Fibroblast of skin of back (primary cell): ENCODE measurements at places on chromosomes 12 and 14.

- peak; percentile 15 for DNase-seq
These were observed 365 bp upstream of the CCDC88C start for GRCh38 chr14:91417983-91418386.

DNA sequence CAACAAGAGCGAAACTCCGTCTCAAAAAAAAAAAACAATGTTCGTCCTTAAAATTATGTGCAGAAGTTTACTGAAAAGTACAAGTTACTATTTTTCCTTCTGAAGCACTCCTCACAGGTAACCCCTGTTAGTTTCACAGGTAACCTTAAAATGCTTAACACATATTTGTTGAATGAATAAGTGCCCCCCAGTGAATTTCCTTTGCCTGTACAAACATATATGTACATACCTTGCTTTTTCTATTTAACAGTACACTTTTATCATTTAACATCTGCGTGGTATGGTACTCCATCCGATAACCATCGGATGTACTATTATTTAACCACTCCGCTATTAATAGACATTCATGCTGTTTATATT, 1.4 kb upstream of the RAB35 start:
- DNase-seq = no peak

- DNase-seq = peak; percentile 92
These were observed 8.7 kb upstream of the GPR19 start for GRCh38 chr12:12704593-12705230.

GRCh38 chr14:77659831-77660230, 43.4 kb upstream of the SPTLC2 start:
- no peak for DNase-seq

- DNase-seq = peak; percentile 68
These were observed 62.5 kb downstream of the DRAM1 start for GRCh38 chr12:101939856-101940265.

DNA sequence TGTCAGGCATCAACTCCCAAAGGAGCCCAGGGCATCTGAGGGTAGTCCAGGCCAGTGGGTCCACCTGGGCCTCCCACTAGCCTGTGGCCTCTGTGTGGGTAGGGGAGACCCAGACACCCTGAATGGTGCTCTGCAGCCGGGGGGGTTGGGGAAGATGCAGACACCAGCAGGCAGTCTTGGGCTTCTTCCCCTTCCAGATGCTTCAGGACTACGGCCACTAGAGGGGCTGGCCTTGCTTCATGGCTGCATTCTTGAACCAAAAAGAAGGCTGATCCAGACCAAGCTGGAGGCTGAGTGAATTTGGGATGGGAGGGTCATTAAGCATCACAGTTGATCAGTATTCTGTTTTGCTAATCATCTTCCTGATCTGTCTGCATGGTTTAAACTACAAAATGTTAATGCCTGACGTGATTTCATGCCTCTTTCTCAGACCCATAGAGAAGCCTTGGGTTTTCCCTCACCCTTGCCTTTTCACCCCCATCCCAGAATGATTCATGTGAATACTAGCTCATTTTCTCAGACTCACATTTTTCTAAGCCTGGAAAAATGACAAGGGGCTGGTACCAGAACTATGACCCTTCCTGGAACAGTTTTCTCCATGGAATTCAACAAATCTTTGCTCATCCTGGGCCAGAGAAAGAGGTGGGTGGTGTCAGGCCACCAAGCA, 134.2 kb downstream of the NTF3 start:
- peak; percentile 90 for DNase-seq

DNA sequence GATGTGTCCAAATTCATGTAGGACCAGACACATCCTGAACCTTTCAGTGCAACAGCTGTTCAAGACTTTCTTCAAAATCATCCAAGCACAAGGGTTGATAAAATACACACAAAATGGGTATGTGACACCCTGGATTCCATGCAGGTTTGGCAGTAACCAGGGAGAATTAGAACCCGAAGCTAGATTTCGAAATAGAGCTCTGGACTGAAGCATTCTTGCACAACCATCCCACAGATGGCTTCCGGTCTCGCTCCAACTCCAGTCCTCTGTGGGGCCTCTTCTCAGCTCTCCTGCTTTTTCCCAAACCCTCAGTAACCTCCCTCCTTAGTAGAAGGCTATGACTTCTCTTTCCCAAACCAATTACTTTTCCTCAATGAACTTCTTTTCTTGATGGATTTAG, 171.3 kb downstream of the TTC7B start:
- DNase-seq = no peak

GRCh38 chr12:130968611-130969010, 14.9 kb downstream of the ADGRD1 start:
- no peak for DNase-seq

- DNase-seq = peak; percentile 30
These were observed 1.2 kb downstream of the SRGAP1 start for GRCh38 chr12:63845726-63846125.

GRCh38 chr12:79775355-79776027, 84.7 kb upstream of the PAWR start:
- DNase-seq = no peak

DNA sequence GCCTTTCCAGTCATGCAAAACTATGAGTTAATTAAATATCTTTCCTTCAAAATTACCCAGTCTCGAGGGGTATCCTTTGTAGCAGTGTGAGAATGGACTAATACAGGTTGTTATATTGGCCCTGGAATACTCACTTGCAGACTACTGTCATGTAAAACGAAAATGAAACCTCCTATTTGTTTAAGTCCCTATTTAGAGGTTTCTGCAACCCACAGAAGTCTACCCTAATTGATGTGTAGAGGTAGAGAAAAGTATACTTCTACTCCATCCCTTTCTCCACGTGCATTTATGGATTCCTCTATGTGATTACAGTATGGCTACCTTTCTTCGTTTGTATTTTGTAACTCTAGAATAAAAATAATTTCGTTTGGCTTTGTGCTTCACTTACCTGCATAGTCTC, 371.1 kb downstream of the FSCB start:
- no peak for DNase-seq

GRCh38 chr12:48671231-48671856, 10.7 kb downstream of the KANSL2 start:
- DNase-seq = peak; percentile 19

DNA sequence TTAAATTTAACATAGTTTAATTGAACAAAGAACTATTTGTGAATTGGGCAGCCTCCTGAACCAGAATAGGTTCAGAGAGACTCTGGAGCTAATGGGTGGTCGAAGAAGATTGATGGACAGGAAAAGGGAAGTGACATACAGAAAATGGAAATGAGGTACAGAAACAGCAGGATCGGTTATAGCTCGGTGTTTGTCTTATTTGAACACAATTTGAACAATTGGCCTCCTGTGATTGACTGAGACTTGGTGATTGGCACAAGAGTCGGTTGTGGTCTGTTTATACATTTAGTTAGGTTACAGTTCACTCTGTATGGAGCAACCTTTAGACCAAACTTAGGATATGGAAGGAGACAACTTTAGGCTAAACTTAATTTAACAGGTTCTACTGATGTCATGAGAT, 18.4 kb upstream of the CFL2 start:
- DNase-seq = no peak

- DNase-seq = no peak
These were observed 7.7 kb downstream of the RACGAP1 start for GRCh38 chr12:50017641-50018040.

GRCh38 chr12:66453844-66454243, 151.6 kb downstream of the HELB start:
- DNase-seq = peak; percentile 1

GRCh38 chr12:111249018-111249370, 119.9 kb downstream of the PHETA1 start:
- peak; percentile 18 for DNase-seq

- peak; percentile 22 for DNase-seq
These were observed 651 bp downstream of the TMEM117 start for GRCh38 chr12:43836475-43836989.

- DNase-seq = no peak
These were observed 203.6 kb downstream of the EFCAB11 start for GRCh38 chr14:89750908-89751392.

DNA sequence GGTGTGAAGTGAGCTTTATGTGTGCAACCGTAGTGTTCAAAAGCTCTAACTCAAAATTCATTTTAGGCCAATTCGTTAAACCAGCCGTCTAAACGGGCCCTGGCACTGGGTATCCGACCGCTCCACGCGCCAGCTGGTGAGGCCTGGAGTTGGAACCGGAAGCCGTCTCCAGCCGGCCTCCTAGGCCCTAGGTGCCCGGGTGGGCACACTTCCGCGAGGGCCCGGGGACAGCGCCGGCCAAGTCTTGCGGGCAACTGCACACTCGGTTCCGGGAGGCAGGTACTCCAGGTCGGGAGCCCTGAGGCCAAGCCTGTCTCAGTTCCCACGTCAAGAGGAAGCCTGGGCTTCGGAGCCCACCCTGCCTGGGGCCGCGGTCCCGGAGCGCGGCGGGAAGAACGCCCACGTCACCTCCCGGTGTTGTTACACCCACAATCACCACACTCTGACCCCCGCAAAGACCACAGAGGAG, 16.2 kb downstream of the OTX2 start:
- DNase-seq = no peak

- DNase-seq = peak; percentile 76
These were observed 202.7 kb upstream of the FRMD6 start for GRCh38 chr14:51448831-51449670.

- DNase-seq = peak; percentile 98
These were observed 106.8 kb downstream of the ZFC3H1 start for GRCh38 chr12:71556875-71557274.

GRCh38 chr12:123398550-123399254, 14.8 kb downstream of the KMT5A start:
- peak; percentile 53 for DNase-seq

DNA sequence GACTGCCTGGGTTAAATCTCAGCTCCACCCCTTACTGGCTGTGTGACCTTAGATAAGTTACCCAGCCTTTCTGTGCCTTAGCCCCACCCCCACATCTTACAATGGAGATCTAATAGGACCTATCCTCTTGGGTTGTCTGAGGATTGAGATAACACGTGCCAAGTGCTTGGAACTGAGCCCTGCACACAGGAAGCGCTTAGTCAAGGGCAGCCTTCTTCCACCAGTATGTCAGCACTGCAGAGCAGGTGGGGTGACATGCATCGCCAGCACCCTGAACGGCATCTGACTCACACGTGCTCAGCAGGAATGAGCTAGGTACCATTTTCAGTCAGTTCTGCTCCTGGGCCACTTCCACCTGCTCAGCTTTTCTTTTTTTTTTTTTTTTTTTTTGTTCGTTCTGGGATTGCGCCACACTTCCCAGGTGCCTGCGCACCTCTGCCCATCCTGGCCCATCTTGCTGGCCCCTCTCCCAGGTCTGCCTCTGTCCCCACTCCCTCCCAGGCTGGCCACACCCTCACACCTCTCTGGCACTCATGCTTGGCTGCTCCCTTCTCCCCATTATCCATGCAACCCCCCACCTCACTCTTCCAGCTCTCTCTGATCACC, 19.6 kb downstream of the LGMN start:
- no peak for DNase-seq

DNA sequence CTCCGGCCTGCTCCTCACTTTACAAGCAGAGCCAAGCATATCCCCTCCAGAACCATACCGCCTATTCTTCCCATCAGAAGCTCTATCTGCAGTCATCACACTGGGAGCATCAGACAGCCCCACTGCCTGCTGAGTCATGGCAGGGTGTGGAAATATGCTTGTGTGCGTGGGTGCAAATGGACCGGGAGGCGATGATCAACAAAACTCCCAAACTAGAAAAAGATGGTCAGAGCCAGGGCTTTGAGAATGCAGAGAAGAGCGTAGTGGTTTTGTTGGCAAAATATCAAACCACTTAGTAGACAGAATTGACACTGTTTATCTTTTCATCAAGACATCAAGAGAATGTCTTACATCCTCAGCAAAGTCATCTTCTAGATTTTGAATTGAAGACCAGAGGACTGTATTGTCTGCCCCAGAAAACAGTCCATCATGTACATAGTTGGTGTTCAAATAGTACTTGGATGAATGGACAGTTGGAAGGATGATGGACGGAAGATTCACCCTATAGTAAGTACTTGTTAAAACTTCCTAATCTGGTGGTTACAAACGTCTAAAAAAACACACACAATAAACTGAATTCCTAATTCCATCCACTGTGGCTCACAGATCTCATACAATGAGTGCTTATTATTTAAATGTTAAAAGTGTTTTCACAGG, 54.9 kb downstream of the VWF start:
- DNase-seq = peak; percentile 90

DNA sequence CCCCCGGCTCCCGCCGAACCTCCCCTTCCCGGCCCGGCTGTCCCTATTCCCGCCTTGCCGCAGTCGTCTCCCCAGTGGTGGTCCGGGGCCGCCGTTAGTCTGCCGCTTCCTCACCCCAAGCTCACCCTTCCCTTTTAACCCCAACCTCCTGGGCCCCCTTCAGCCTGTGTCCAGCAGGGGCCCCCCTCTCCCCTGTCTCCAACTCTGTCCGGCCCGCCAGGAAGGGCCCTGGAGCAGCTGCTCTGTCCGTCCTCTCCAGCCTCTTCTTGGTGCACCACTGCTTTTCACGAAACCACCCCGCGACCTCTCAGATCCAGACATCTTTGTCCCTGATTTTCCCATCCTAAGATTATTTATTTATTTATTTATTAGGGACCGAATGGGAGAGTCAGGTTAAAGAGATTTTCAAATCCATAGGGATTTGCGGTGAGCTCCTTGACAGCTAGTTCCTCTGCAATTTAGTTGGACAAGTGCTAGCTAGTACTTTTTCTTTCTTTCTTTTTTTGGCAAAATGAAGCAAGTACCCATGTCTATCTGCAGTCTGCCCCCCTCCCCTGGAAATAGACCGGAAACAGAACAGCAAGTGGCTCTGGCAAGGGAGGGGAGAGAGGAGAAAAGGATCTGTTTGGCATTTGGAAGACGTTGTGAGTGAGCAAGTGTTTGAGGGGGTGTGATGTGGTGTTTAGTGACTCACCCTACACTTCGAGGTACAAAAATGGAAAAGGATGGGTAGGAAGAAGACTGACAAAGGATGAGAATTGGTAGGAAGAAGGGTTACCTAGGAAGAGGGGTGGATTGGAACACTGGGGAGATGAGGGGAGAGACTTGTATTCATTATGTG, 632 bp downstream of the UBR7 start:
- DNase-seq = peak; percentile 58

DNA sequence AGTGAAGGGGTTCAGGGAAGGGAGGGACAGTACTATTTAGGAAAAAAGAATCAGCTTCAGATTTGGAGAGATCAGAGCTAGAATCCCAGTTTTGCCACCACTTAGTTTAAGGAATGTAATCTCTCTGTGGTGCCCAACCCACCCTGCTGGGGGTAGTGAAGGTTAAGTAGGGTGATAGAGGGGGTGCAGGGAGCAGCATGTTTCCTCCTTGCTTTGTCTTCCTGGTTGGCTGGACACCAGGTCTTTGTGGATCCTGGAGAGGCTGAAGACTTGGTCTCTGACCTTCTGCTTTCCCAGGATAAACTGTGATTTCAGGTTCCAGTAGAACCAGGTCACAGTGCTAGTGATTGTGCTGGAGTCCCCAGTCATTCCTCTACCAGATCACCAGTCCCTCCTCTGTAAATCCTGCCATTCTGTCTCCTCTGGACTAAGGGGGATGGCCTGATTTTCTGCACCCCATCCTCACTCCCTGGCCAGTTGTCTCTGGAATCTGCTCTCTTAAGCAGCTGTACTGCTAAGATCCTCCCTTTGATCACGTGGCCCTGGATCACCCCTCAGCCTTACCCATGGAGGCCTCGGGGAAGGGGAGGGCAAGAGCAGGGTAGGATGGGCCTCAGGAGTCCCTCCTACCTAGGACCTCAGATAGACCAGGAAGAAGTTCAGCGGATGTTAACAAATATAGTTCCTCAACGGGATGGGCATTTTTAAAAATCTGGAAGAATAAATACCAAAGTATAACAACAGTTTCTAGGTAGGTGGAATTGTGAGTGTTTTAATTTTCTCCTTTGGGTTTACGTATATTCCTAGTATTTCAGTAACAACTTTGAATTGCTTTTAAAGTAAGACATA, 3.1 kb downstream of the MAP3K12 start:
- peak; percentile 71 for DNase-seq
